ENCODE measurements at places on chromosomes 2 and 18.

DNA sequence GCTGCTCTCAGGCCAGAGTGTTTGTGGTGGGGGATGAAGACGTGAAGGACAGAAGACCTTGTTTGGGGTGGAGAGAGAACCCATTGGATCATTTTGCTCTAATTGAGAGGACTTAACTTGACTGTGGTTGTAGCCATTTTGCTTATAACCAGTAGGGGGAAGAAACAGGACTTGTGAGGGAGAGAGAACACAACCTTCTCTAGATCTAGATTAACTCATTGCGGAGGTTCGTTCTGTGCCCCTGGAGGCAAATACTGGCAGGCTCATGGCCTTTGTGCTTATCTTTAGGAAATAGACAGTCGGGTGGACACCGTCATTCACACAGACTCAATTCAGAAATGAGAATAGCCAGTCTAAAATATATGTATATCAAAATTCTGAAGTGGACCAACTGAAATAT, 147.0 kb upstream of the LHCGR start:
- no peak for DNase-seq

DNA sequence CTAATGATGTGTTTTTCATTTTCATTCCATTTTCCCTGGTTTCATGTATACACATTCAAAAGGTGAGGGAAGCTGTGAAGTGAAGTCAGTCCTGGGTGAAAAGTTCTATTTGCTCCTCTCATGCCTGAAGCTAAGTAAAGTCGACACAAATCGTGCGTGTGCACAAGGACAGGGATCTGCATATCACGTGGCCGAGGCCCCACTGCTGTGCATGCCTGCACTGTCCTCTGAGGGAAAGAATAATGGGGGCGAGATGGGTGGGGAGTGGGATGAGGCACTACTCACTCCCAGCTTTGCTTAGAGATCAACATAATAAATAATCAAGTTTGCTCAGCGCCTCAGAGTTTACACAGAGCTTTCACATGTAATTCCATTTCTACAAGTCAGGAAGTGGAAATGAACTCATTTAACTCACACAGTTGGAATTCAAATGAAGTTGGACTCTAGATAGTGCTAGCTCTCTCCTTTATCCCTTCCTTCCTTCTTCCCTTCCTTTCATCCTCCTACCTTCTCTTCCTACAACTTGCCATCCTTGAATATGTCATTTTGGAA, 5.1 kb upstream of the PTPRM start:
- no peak for DNase-seq

GRCh38 chr2:140164449-140164848, 1384.3 kb upstream of the NXPH2 start:
- no peak for DNase-seq

DNA sequence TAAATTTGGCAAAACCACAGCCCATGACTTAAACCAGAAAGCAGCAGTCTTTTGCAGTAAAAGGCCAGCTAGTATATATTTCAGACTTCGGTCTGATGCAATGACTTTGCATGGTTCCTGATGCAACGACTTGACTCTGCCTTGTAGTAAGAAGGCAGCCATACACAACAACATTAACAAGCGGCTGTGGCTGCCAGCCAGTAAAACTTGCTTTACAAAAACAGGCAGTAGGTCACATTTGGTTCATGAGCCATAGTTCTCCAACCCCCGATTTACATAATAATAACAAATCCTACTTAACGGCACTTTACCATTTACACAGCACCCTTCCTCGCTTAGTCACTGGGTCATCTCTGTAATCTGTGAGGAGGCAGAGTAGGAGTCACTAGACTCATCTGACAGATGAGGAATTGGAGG, 410.3 kb downstream of the LRATD1 start:
- no peak for DNase-seq

GRCh38 chr2:24785671-24786321, 7.4 kb downstream of the PTRHD1 start:
- DNase-seq: no peak

- peak; percentile 80 for DNase-seq
These were observed 49.5 kb downstream of the C2orf42 start for GRCh38 chr2:70141212-70141901.

- no peak for DNase-seq
These were observed 626.9 kb upstream of the PKDCC start for GRCh38 chr2:41420872-41421271.

DNA sequence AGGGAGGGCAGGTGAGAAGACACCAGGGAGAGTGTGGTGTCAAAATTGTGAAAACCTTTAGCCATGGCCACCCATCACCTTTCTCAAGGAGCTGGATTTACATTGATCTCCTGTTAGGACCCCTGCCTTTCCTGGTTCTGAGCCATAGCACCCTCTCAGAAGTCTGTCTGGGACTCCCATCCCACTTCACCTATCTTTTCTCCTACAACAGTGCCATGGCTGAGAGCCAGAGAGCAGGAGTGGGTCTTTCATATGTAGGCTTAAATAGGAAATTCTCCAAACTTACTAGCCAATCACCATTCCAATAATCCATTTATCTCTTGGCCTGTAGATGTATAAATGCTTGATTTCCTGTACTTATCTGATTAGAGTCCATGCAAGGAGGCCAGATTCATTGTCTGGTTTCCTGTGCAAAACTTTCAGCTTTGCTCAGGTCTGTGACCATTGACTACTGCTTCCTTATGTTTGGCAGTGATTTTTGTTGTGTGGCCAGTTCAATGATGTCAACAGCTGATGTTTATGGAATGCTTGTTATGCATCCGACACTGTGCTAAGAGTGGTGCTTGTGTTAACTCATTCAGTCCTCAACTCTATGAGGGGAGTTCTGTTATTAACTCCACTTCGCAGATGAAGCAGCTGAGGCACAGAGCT, 57.6 kb upstream of the IGFBP5 start:
- DNase-seq: no peak
